ENCODE measurements at places on chromosomes 1 and 21.
A peak's percentile ranks its signal among the peaks of the same experiment; 100 is the strongest.

DNA sequence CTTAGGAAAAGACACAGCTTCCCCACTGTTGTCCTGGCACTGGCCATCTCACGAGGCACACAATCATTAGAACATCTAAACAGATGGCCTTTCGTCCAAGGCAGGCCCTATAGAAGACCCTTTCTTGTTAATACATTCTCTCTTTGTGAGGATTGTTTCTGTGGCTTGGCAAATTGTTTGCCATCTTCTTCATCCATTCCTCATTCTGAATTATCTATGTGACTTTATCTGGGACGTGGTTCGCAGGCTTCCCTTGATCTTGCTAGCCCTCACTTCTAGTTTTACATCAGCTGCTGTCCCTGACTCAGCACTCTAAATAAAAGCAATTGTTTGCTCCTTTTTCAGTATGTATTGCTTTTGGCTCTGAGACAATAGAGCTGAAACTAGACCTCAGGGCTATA, 101.1 kb upstream of the ZC3H11B start:
- no peak for DNase-seq

- DNase-seq, result no peak
These were observed 184.8 kb downstream of the BRINP2 start for GRCh38 chr1:177355575-177355974.

- no peak for DNase-seq
These were observed 76.1 kb upstream of the USP25 start for GRCh38 chr21:15653710-15654109.

DNA sequence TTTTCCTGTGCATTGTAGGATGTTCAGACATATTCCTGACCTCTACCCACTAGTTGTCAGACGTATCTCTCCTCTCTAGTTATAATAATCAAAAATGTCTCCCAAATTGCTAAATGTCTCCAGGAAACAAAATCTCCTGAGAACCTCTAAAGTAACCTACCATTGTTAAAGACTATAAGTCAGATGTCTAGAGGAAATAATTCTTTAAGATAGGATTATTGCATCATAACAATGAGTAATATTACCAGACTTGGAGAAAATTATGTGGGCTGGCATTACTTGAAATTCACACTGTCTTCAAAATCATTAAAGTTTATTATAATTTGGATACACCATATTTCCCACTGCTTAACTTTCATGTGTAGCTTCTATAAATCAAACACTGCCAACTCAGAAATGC, 643.0 kb upstream of the ADGRL2 start:
- no peak for DNase-seq

- no peak for DNase-seq
These were observed 31.0 kb downstream of the SUSD4 start for GRCh38 chr1:223332997-223333396.

DNA sequence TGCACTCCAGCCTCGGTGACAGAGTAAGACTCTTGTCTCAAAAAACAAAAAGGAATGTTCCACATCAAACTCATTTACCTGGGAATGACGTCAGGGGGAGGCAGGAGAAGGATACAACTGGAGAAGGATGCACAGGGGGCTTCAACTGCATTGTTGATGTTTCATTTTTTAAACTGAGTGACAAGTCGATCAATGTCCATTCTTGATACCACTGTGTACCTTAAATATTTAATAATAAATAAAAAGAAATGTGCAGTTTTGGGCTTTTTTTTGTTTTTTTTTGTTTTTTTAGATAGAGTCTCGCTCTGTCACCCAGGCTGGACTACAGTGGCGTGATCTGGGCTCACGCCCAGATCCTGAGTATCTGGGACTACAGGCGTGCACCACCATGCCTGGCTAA, 35.8 kb downstream of the PLEKHO1 start:
- no peak for DNase-seq

GRCh38 chr21:45481977-45482898, 60.0 kb downstream of the SLC19A1 start:
- DNase-seq, result no peak

GRCh38 chr1:66349242-66349641, 184.7 kb upstream of the SGIP1 start:
- DNase-seq, result no peak

GRCh38 chr1:67705735-67706453, 20.9 kb downstream of the GADD45A start:
- no peak for DNase-seq

DNA sequence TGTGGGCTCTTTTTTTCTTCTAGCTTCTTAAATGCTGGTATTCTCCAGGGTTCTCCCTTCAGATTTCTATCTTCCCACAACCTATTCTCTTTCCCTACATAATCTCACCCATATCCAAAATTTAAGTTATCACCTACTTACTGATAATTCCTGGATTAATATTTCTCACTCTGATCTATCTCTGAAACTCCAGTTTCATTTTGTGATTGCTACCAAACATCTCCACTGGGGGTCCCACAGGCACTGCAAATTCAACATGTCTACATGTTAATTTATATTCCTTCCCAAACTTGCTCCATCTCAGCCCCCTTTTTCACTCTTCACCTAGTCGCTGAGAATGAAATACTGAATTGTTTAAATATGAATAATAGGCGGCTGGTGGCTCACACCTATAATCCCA, 9.9 kb upstream of the C1orf141 start:
- DNase-seq, result no peak

DNA sequence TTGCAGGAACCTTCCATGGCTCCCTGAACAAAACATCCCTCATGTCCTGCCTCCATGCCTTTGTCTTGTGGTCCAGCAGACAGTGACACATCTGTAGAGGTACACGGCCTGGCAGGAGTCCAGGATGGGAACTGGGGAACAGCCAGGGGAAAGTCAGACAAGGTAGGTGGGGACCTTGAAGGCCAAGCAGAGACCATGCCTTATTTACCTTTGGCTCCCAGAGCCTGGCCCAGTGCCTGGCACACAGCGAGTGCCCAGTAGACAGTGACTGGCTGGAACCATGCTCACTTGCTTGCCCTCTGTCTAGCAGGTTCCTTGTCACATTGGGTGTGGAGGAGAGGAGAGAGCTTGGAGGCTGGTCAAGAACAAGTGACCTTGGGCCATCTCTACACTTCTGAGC, 81.0 kb downstream of the BCAR3 start:
- DNase-seq, result no peak

DNA sequence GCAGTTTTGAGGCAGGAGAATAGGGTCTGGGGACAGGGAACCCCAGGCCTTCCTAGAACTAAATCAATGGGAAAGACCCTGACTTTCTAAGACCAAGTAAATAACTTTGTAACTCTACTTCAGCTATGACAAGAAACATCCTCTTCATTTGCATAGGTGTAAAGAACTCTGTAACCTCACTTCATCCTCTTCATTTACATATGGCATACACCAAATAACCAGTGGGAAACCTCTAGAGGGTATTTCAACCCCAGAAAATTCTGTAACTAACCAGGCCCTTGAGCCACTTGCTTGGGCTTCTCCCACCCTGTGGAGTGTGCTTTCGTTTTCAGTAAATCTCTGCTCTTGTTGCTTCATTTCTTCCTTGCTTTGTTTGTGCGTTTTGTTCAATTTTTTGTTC, 495.6 kb downstream of the SIPA1L2 start:
- DNase-seq, result no peak

DNA sequence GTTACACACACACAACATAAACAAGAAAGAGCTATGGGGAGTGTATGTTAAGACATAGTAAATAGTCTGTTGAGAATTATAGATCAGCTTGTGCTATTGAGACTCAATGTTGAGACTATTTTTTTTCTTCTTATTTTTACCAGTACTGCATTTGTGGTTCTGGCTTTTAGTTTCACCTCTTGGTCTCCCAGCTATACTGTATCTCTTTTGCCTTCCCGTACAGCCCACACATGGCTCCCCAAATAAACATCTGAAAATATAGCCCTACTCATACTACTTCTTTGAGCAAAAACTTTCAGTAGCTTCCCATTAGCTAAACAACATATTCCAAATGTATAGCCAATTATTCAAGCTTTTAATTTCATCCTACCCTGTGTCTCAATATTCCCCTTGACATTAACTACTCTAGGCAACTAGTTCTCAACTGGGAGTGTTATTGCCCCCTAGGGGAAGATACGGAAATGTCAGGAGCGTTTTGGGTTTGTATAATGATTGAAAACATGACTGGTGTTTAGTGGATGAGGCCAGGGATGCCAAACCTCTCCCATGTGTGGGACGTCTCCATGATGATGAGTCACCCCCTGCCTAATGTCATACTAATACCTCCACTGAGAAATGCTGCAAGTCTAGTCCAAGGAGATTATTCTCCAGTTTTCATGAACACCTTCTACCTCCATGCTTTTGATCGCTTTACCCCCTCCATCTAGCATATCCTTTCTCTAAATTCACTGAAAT, 6.8 kb downstream of the RPE65 start:
- DNase-seq, result no peak

DNA sequence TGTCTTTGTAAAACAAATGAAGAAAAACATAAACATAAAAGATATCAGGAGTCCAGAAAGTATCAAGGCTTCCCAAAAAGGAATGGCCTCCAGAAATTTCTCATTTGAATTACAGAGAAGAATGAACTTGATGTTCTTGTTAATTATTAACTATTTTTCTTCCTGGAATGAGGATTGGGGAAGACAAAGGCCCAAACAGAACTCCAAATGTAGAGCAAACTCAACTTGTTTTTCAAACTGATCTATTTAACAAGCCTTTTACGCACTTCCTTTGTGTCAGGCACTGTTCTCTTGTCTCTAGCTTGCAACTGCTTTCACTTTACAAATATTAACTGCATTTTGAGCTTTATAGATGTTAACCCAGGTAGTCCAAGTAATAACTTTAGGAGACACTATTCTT, 45.5 kb downstream of the LAMC2 start:
- no peak for DNase-seq

- DNase-seq, result no peak
These were observed 48.7 kb downstream of the TESK2 start for GRCh38 chr1:45442272-45442671.

GRCh38 chr1:172997941-172998361, 52.8 kb downstream of the TNFSF18 start:
- no peak for DNase-seq

GRCh38 chr1:108034396-108034795, 69.4 kb upstream of the VAV3 start:
- no peak for DNase-seq

- DNase-seq, result no peak
These were observed 264.5 kb downstream of the OLFM3 start for GRCh38 chr1:101732261-101732660.

- DNase-seq, result no peak
These were observed 14.1 kb downstream of the TNFRSF1B start for GRCh38 chr1:12180903-12181302.

- DNase-seq, result no peak
These were observed 590.4 kb downstream of the PLPP3 start for GRCh38 chr1:55988963-55989452.

DNA sequence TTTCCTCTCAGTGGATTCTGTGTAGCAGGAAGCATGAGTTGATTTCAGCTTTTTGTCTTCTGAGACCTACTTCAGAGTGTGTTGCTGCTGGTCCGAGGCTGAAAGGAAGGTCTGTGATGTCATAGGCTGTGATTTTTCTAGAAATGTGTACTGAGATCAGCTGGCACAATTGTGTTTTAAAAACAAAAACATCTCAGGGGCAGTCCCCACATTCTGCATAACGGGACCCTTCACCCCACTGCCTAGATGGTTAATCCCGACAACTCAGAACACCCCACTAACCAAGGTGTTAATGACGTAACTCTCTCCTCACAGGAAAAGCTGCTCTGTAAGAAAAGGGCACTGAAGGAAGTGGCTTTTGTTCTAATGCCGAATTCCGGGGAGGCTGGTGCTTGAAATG, 59.8 kb upstream of the PPP2R5A start:
- DNase-seq, result peak; percentile 15

- DNase-seq, result no peak
These were observed 171.3 kb upstream of the FAM78B start for GRCh38 chr1:166338105-166338504.

DNA sequence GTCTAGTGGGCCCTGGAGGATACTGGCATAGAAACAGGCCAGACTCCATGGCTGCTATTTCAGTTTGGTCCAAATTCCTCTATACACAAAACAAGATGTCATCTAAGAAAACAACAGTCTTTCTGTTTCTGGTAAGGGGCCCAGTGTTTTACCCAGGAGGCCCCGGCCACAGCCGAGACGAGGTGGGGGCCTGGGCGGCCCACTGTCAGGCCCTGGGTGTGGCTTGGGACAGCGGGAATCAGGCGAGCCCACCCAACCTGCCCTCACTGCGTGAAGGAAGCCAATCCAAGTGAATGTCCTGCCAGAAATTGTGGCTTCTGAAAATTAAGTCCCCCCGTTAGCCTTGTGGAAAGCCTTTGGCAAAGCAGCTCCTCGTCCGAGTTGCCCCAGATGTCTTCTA, 31.2 kb upstream of the GPR153 start:
- no peak for DNase-seq

GRCh38 chr21:26769613-26770188, 75.5 kb downstream of the ADAMTS1 start:
- no peak for DNase-seq

DNA sequence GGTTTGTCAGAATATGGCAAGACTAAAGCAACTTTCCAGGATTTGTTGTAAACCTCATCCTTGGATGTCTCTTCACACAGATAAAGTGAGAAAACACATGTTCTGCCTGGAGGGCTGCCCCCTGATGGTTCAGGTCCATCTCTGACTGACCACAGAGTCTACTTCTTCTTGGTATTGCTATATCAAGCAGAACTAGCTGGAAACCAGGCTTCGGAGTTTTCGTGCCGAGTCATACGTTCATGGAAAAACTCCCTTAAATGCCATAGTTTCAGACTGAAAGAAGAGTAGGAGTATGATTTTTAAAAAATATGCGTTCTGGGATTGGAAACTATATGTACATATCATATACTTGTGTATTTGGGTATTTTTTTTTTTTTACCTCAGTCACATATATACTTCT, 5.8 kb downstream of the OR10T2 start:
- DNase-seq, result no peak

DNA sequence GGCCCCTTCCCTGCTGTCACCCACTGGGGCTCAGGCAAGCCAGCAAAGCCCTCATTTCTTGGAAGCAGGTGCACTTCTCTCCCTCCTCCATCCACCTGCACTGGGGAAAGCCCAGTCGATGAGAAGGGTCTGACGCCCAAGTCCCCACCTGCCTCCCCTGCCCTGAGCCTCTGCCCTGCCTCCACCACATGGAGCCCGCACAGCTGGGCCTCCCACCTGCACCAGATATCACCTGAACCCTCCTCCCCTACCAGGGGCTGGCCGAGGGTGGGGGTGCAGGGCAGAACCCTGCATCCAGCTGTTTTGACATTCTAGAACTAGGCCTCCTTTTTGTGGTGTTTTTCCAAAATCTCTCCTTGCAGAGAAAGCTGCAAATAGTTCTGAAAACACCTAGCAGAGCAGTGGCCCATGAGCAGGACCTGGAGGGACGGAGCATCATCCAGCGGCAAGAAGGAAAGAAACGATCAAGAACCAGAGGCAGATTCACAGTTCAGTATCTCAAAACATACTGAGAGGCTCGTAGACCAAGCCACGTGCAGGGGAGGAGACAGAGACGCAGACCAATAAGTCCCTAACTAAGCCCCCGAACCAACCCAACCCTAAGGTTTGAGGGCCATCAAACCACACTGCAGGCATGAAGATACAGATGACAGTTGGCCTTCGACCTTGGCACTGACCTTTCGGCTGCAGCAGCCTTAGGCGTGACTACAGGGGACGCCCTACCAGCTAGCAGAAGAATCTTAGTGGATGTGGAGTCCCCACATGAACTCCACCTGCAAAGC, 16.7 kb downstream of the CHD5 start:
- no peak for DNase-seq

GRCh38 chr1:10873189-10873588, 76.7 kb upstream of the CASZ1 start:
- no peak for DNase-seq

- DNase-seq, result no peak
These were observed 522.9 kb downstream of the LRRIQ3 start for GRCh38 chr1:73674945-73675561.

Measured in activated gamma-delta T cell treated with anti-CD3 and anti-CD28 coated beads, Interleukin-2, amount 50 U/mL, for 16 hours (primary cell).